ENCODE measurements at places on chromosomes 3 and 15.

GRCh38 chr3:30620402-30621360 lies 14.3 kb downstream of the TGFBR2 start:
- no peak for DNase-seq

DNA sequence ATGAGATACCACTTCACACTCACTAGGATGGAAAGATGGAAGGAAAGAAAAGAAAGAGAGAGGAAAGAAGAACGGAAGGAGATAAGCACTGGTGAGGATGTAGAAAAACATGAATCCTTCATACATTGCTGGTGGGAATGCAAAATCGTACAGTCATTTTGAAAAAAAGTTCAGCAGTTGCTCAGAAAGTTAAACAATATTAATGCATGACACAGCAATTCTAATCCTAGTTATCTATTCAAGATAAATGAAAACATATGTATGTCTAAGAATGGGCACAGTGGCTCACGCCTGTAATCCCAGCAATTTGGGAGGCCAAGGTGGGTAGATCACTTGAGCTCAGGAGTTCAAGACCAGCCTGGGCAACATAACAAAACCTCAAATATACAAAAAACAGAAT lies 59.1 kb downstream of the SENP7 start:
- DNase-seq: no peak

DNA sequence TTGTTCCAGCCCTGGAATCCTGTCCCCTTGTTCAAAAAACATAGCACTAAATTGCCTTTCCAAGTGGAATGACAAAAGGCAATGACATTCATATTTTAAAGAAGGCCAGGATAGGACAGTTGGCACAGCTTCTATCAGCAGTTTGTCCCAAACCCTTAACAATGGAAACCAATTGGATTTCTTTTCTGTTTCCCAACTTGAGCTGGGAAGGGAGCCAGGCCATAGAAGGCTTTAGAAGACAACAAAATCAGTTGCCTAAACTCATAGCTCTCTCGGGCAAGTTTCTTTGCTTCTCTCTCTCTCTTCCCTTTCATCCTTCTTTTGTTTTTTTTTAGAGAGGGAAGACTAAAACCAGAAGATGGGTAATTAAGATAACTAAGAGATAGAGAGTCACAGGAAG lies 227.7 kb upstream of the TPRG1 start:
- DNase-seq: no peak

- DNase-seq: no peak
These were observed 42.2 kb upstream of the B3GNT5 start for GRCh38 chr3:183210862-183211341.

GRCh38 chr15:56058986-56059385 lies 65.6 kb upstream of the NEDD4 start:
- no peak for DNase-seq

DNA sequence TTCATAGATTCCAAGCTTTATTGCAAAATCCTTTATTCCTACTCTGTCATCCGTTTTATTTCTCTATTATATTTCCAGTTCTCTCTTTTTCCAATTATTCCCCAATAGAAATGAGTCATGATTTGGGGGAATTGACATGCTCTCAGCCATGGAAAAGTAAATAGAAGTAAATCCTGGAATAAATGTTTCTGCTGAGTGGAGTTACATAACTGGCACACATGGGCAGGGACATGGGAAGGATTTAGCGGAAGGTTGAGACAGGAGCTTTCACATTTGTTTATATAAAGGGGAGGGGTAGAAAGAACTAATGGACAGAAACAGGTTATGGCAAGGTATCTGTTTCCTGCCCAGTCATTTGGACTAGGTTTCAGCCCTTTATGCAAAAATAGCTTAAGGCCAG lies 221.6 kb downstream of the PLOD2 start:
- DNase-seq: no peak

DNA sequence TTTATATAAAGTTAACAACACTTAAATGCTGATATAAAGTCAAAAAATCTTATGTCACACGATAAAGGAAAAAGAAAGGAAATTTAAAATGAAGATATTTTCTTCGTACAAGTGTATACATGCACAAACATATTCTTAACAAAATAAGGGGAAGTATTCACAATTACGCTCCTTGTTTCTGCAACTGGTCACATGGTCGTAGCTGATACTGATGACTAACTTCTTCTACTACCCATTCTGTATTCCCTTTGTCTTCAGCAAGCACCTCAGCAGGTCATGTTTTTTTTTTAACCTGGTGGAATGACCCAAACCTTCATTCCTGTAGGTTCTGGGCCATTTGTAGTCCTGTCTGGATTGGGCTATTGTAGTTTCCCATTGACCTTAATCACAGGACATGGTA lies 30.0 kb upstream of the CMTM8 start:
- no peak for DNase-seq

Measured in GM18507 (cell line).